Esophagus muscularis mucosa (tissue), 4 donors: ENCODE measurements at places on chromosomes 12 and 14. TPM values are rescaled to one million over a fixed set of nuclear protein-coding genes. Genes with fewer than 3 reads are reported as not detected.

ZNF891 gene
- total RNA-seq, result 2.7 TPM

DUSP6 gene
- total RNA-seq, result 108 TPM

DNA sequence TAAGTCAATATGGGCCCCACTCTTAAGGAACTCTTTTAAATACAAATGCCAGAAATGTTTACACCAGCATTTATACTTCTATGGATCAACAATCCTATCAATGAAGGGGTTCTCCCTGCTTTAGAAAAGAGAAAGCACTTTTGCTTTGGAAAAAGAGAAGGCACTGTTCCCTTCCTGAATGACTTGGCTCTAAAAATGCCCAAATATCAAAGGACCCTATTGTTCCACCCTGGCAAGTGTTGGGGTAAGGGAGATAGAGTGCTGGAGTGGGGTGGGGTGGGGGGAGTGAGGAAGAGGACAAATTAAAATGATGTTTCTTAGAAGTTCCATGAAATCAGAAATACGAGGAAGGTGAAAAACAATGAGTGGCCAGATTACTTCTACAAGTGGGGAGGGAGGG lies 131.6 kb upstream of the GRIN2B start:
- no peak for DNase-seq
- H3K4me1 ChIP-seq, result no peaks in the 10 kb centered on the region
- no peaks in the 10 kb centered on the region for H3K27me3 ChIP-seq

STYK1 gene
- total RNA-seq, result 1.2 TPM

STAC3 gene
- total RNA-seq, result 1.7 TPM

PPM1H gene
- total RNA-seq, result 3.0 TPM

GRCh38 chr14:21894003-21894897 lies 220.6 kb upstream of the OR4E1 start:
- no peaks in the 10 kb centered on the region for H3K36me3 ChIP-seq
- no peaks in the 10 kb centered on the region for H3K4me1 ChIP-seq
- H3K27me3 ChIP-seq, result no peaks in the 10 kb centered on the region
- no peak overlapping the region for H3K27ac ChIP-seq

DNA sequence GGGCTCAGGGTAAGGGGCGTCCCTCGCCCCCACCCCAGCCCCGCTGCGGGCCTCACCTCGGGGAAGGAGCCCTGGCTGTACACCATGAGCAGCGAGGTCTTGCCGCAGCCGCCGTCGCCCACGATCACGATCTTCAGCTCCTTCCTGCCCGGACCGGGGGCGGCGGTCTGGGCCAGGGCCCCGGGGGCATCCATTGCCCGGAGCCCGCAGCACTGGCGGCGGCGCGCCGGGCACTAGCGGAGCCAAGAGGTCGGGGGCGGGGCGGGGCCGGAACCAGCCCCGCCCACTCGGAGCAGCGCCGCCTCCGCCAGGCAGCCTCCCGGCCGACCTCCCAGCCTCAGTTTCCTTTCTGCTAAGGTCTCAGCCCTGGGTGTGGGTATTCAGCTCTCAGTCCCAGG lies at the start of gene RHOF:
RHOF (minus strand) TSS at position 249 of the 398 bp plus-strand sequence; CDS start at position 194, 55 bp downstream.
- no peak for DNase-seq
- H3K4me1 ChIP-seq, result peaks cover 71% of the 10 kb centered on the region
- H3K36me3 ChIP-seq, result peaks cover 12% of the 10 kb centered on the region
- peak within 1 kb of the TSS; percentile 59 for H3K4me3 ChIP-seq

DNA sequence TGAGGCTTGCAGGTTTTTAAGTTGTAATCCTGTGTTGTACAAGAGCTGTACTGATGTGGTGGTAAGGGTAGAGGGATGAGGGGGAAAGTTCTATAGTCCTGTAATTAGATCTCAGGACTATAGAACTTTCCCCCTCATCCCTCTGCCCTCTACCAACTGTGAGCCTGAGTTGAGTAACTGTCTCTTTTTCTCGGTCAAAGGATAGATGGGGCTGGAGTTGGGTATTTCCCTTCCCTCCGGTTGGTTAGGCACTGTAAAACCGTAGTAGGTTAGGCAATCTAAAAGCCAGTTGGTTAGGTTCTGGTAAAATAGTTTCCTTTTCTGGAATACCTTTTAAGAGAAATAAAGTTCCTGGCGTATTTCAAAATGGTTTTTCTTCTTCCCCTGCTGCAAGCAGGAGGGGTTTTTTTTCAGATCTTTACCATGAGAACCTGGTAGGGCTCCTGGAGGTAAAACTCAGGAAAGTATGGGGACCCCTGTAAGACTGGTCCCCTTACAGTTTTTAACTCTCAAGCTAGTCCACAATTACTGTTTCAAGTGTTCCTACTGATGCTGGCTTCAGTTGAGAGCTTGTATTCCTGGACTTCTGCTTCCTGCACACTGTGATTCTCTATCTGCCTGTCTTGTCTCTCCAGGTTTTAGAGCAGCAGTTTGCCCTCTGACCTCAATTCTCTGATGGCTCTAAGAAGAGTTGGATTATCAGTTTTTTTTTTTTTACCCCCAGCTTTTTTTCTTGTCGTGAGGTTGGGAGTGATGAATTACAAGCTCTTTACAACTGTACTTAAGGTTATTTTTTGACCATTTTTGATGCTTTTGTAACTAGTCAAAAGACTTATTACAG lies 58.7 kb downstream of the FUT8 start:
- no peaks in the 10 kb centered on the region for H3K4me1 ChIP-seq
- no peak for DNase-seq
- no peak overlapping the region for H3K4me3 ChIP-seq
- no peaks in the 10 kb centered on the region for H3K36me3 ChIP-seq
- H3K27ac ChIP-seq, result no peak overlapping the region

DNA sequence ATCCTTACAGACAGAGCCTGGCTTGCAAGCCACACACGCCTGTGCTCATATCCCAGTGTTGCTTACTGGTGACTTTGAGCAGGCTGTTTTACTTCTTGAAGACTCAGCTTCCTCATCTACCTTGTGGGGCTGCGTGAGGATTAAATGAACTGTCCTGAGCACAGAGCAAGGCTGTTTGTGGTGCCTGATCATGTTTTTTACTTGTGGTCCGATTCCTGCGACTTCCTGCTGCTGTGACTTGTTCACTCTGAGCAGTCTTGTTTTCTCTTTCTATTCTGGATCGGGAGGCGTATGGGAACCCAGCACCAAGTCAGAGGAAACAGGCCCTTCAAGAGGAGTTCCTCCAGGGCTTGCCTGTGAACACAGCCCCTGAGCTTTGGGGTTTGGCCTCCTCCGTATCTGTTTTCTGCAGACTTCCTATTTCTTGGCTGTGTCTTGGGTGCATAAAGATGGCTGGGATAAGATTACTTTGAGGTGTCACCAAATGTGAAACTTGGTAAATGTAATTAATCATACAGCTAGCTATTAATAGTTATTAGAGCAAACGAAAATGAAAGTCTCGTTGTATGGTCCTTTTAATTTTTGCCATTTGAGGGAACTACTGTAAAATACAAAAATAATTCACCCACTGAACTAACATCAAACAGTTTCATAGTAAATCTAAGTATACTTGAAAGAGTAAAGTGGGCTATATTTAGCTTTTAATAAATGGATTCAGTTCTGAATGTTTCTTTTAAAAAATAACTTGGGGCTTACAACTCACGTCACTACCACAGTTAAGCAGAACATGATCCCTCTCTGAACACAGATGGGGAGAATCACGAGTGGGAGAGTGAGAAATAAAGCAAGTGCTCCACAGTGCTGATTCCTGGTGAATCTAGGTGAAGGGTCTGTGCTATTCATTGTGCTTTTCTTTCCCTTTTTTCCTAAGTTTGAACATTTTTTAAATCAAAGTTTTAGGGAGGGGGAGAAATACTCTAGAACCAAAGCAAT lies 251.5 kb downstream of the FOXN3 start:
- H3K27me3 ChIP-seq, result no peaks in the 10 kb centered on the region
- H3K27ac ChIP-seq, result peak overlapping the region; percentile 48
- no peak for DNase-seq
- peaks cover 20% of the 10 kb centered on the region for H3K4me1 ChIP-seq
- H3K4me3 ChIP-seq, result peak overlapping the region; percentile 23

DNA sequence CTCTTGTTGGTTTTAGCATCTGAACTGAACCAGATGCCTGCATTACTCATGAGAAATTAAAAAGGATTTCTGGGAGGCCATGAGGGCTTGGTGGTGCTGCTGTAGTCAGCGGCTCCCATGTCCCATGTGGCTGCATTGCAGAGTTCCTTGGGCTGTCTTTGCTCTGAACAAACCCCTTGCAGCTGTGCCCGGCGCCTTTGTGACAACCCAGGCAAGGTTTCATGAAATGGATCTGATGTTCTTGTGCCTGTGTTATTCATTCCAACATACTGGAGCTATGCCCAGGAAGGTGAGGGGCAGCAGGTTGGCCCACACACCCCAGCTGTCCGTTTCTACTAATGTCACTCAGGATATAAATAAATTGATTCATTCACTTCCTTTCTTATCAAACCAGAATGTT lies 40.8 kb downstream of the TGFB3 start:
- no peak overlapping the region for H3K4me3 ChIP-seq
- H3K27me3 ChIP-seq, result no peaks in the 10 kb centered on the region
- no peaks in the 10 kb centered on the region for H3K36me3 ChIP-seq

GRCh38 chr12:52216807-52217206 lies 16.2 kb upstream of the KRT7 start:
- no peaks in the 10 kb centered on the region for H3K36me3 ChIP-seq
- no peak for DNase-seq
- no peak overlapping the region for H3K27ac ChIP-seq

DNA sequence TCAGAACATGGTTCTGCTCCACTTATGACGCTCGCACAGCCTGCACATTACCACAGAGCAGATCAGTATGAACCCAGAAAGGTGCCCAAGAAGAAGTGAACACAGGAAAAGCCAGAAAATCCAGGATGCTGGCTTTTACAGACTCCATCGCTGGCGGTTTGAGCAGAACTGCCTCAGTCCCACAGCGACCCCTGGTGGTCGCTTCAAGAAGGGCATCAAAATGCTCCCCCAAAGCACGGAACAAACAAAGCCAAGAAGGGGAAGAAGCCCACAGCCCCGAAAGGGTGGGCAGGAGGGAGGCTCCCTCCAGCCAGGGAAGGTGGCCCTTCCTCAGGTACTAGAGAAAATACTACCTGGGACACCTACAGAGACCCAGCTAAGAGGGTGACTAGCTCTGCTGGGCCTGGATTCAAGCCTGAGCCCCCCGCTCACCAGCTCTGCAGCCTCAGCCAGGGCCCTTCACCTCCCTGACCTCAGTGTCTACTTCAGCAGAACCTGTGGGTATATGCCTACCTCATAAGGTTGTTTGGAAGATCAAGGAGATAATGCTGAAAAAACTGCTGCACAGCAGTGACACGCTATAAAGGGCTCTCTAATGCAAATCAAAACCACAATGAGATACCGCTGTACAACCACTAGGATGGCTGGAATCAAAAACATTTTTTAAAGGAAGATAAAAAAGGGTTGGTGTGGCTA lies 98.1 kb downstream of the NCOR2 start:
- H3K4me1 ChIP-seq, result peaks cover 21% of the 10 kb centered on the region
- no peaks in the 10 kb centered on the region for H3K27me3 ChIP-seq
- peaks cover 26% of the 10 kb centered on the region for H3K36me3 ChIP-seq
- H3K4me3 ChIP-seq, result no peak overlapping the region

DNA sequence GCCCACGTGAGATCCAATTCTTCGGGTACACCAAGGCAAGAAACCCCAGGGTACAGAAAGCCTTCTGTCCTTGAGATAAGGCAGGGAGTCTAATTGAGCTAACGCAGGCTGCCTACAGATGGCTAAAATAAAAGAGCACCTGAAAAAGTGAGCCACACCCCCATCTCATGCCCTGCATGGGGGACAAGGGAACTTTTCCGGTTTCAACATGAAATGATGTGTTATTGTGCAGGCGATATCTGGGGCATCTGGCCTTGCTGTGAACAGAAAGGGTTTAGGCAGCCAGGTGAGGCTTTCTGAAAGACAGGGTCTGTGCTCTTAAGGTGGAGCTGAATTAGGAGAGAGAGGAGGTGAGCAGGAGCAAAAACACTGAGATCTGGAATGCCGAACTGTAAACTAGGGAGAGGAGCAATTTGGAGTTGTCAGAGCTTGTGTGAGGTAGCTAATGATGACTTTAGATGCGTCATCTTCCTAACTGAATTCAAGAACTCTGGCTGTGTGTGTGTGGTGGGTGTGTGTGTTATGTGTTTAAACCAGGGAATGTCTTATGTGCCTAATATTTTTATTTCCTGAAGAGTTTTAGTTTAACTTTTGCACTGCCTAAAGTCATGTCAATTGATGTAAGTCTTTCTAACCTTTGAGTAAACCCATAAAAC lies 20.1 kb upstream of the LDHB start:
- DNase-seq, result no peak
- no peak overlapping the region for H3K27ac ChIP-seq
- no peaks in the 10 kb centered on the region for H3K36me3 ChIP-seq
- H3K4me3 ChIP-seq, result no peak overlapping the region

- DNase-seq, result no peak
- no peaks in the 10 kb centered on the region for H3K4me1 ChIP-seq
- no peaks in the 10 kb centered on the region for H3K27me3 ChIP-seq
- no peak overlapping the region for H3K27ac ChIP-seq
- no peak overlapping the region for H3K4me3 ChIP-seq
- peaks cover 100% of the 10 kb centered on the region for H3K36me3 ChIP-seq
Measured at GRCh38 chr14:102957222-102957621, 34.8 kb downstream of the AMN start.

LGR5 gene
- total RNA-seq, result under 0.01 TPM

DTX1 gene
- total RNA-seq, result 3.6 TPM

GRCh38 chr12:29516431-29516875 lies 19.0 kb upstream of the OVCH1 start:
- peaks cover 17% of the 10 kb centered on the region for H3K36me3 ChIP-seq
- DNase-seq, result no peak
- H3K27ac ChIP-seq, result no peak overlapping the region
- H3K4me1 ChIP-seq, result no peaks in the 10 kb centered on the region

- no peaks in the 10 kb centered on the region for H3K27me3 ChIP-seq
- no peak overlapping the region for H3K4me3 ChIP-seq
- H3K27ac ChIP-seq, result no peak overlapping the region
Measured at GRCh38 chr14:47120645-47121044, 469.1 kb upstream of the RPL10L start.

CLEC1A gene
- total RNA-seq, result 8.3 TPM

DNA sequence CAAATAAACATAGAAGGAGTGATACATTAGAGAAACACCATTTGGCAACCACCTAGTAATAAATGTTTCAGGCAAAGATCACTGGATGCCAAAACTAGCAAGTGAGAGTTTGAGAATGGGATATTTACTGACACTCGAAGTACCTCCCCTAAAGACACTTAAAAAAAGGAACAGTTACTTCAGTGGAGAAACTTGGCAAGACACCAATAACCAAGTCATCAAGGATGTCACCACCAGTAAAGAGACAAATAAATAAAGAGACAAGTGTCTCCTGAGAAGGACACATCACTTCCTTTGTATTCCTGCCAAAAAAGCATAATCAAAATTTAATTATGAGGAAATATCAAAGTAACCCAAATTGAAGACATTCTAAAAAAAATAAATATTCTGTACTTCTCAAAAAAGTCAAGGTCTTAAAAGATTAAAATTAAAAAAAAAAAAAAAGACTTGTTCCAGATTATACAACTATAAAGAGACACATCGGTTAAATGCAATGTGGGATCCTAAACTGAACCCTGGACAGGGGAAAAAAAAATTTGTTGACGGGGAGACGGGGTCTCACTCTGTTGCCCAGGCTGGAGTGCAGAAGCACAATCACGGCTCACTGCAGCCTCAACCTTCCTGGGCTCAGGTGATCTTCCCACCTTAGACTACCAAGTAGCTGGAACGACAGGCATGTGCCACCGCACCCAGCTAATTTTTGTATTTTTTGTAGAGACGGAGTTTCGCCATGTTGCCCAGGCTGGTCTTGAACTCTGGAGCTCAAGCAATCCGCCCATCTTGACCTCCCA lies 26.4 kb downstream of the TM7SF3 start:
- peaks cover 14% of the 10 kb centered on the region for H3K4me1 ChIP-seq
- no peak for DNase-seq
- H3K36me3 ChIP-seq, result peaks cover 50% of the 10 kb centered on the region
